ENCODE measurements at places on chromosomes 5 and 9. TPM values are rescaled to one million over a fixed set of nuclear protein-coding genes. Genes with fewer than 3 reads are reported as not detected.

DNA sequence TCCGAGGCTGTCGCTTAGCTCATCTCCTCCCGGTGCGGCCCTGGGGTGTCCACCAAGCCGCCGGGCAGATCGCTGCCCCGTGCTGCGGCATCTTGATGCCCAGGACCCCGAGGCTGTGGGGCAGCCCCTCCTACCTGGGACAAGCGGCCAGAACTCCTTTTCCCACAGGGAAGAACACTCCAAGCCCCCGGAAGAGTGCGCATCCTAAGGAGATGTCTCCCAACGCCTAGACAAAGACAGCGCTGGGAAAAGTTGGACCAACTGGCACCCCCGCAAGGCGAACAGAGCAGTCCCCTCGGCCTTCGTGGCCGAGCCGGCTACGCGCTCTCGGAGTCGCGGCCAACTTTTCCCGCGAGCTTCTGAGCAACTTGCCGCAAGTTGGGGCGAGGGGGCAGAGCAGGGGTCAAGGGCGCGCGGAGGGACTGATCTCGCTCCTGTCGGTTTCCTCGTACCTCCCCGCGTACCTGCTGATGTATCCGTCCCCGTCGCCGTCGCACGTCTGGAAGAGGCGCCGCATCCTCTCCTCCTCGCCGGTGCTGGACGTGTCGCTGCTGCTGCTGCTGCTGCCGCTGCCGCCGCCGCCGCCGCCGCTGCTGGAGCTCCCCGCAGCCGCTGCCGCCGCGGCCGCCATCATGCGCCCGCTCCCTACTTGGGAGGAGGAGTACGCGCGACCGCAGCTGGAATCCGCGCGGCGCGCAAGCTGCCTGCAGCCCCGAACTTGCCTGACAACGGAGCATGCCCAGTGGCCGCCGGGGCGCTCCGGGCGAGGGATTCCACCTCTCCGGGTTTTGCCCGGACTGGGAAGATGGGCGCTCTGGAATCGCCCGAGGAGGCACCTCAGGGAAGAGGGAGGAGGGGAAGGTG lies at the start of gene MCC:
TSS of gene MCC (minus strand) at position 673 of the 864 bp plus-strand sequence.
- H3K27ac ChIP-seq: no peak within 1 kb of the TSS
- peaks cover 21% of the 10 kb centered on the region for H3K4me1 ChIP-seq
- H3K4me3 ChIP-seq: peak within 1 kb of the TSS; percentile 58
- no peak for DNase-seq
- no peaks in the 10 kb centered on the region for H3K27me3 ChIP-seq
- H3K36me3 ChIP-seq: no peaks in the 10 kb centered on the region

- H3K27ac ChIP-seq: no peak overlapping the region
- no peaks in the 10 kb centered on the region for H3K4me1 ChIP-seq
- H3K27me3 ChIP-seq: no peaks in the 10 kb centered on the region
- H3K36me3 ChIP-seq: no peaks in the 10 kb centered on the region
- H3K4me3 ChIP-seq: no peak overlapping the region
These were observed 23.4 kb downstream of the UBLCP1 start for GRCh38 chr5:159286420-159287035.

DNA sequence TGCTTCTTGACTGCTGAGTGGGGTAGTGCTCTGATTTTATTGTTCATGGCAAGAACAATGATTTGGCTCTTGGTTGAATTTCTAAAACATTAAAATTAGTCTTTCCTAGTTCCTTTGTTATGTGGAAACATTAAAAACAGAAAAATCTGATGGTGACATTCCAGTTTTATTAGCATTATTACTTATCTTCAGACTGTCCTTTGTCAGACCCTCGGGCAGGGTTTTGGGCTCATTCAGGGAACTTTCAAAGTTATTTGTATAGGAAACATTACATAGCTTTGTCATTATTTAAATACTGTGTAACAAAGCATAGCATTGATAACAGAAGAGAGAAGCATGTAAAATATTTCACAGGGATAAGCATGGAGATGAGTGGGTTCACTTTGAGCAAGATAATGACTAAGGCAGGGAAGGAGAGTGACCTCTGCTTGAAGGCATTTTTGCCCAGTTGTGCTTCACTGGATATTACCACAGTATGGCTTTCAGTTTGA lies 119.9 kb downstream of the KDM4C start:
- no peaks in the 10 kb centered on the region for H3K4me1 ChIP-seq
- no peaks in the 10 kb centered on the region for H3K36me3 ChIP-seq
- no peaks in the 10 kb centered on the region for H3K27me3 ChIP-seq
- no peak overlapping the region for H3K4me3 ChIP-seq
- H3K27ac ChIP-seq: no peak overlapping the region

DNA sequence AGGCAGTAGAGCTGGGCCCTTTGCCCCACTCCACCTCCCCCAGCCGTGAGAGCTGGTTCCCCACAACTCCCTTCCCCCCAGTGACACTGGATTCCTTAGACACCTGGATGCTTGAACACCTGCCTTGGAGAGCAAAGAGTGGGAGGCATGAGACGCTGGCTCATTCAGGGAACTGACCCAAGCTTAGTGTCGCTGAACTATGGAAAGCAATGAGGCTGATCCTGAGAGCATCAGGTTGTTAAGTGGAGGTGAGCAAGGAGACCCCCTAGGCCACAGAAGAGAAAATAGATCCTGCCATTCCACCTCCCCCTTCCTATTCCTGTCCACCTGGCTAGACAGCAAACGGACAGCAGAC lies 2.0 kb downstream of the CCL19 start:
- no peaks in the 10 kb centered on the region for H3K36me3 ChIP-seq
- H3K27me3 ChIP-seq: no peaks in the 10 kb centered on the region
- H3K4me1 ChIP-seq: no peaks in the 10 kb centered on the region
- no peak for DNase-seq

The CTXN3 gene
- not detected for total RNA-seq

DNA sequence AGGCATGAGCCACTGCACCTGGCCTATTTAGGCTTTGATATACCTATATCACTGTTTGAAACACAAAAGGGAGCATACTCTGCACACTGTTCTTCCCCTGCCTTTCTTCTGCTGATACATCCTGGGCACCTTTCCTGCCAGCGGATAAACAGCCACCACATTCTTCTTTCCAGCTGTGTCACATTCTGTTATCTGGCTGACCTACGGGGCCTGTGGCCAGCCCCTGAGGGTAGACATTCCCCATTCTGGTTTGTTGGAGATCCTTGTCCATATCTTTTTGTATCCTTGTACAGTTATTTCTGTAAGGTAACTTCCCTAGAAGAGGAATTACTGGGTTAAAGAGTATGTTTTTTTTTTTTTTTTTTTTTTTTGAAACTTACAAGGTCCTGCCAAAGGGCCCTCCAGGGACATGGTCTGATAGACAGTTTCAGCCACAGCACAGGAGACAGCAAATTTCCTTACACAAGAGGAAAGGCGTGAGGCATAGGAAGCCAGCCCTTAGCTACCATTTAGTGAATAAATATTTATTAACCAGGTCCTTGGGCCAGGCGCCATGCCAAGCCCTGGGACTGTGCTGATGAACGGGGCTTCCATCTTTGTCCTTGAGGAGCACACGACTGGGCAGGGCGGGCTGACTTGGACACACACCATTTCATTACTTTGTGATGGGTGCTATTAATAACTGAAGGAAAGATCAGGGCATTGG lies 57.8 kb downstream of the ERGIC1 start:
- H3K4me1 ChIP-seq: no peaks in the 10 kb centered on the region
- no peak for DNase-seq
- no peaks in the 10 kb centered on the region for H3K27me3 ChIP-seq
- peaks cover 24% of the 10 kb centered on the region for H3K36me3 ChIP-seq

- H3K36me3 ChIP-seq: no peaks in the 10 kb centered on the region
- H3K4me1 ChIP-seq: no peaks in the 10 kb centered on the region
- H3K27me3 ChIP-seq: no peaks in the 10 kb centered on the region
- no peak overlapping the region for H3K27ac ChIP-seq
- H3K4me3 ChIP-seq: no peak overlapping the region
These were observed 5.5 kb upstream of the CAMLG start for GRCh38 chr5:134732819-134733218.

All from Peyer's patch (tissue), 4 donors.